Calu3 (cell line): ENCODE measurements at places on chromosomes 1 and 21. TPM values are rescaled to one million over a fixed set of nuclear protein-coding genes. Genes with fewer than 3 reads are reported as not detected.
A peak's percentile ranks its signal among the peaks of the same experiment; 100 is the strongest.

- DNase-seq: no peak
Observed at GRCh38 chr1:108114033-108114599, 86.0 kb downstream of the SLC25A24 start.

DMRTA2 gene
- 0.19 and 0.37 TPM in 2 replicates for total RNA-seq

- DNase-seq: no peak
Observed at GRCh38 chr1:116256286-116256649, 116.8 kb upstream of the ATP1A1 start.

GRCh38 chr21:44975720-44976555 lies 36.1 kb downstream of the SLX9 start:
- DNase-seq: no peak

GRCh38 chr1:159935719-159936272 lies 9.6 kb downstream of the IGSF9 start:
- DNase-seq: no peak

DNA sequence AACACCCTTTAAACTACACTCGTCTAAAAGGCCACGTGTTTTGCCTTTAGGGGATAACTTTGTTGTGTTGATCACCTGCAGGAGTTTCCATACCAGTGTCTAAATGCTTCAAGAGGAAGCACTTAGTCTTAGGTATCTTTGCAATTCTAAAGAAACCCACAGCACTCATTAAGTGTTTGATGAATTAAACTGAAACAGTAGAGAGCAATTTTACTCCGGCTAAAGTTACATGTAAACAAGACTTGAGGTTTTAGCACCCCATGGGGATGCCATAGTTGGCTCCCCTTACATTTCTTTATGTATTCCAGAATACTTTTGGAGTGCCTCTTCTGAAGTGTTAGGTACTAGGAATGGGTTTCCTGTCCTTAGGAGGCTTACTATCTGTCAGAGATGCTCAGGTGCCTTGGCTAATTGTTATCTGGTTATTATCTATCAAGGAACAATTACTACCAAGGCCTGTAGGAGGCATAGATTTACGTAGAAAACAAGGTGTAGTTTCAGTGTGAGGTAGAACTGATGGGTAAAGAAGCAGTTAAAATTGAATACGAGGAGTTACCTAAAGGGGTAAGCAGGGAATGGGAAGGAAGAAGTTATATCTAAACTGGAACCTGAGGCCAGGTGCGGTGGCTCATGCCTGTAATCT lies 176.8 kb upstream of the SAMSN1 start:
- DNase-seq: no peak

GRCh38 chr1:3857791-3858129 lies 484 bp downstream of the DFFB start:
- DNase-seq: peak; percentile 2

DNA sequence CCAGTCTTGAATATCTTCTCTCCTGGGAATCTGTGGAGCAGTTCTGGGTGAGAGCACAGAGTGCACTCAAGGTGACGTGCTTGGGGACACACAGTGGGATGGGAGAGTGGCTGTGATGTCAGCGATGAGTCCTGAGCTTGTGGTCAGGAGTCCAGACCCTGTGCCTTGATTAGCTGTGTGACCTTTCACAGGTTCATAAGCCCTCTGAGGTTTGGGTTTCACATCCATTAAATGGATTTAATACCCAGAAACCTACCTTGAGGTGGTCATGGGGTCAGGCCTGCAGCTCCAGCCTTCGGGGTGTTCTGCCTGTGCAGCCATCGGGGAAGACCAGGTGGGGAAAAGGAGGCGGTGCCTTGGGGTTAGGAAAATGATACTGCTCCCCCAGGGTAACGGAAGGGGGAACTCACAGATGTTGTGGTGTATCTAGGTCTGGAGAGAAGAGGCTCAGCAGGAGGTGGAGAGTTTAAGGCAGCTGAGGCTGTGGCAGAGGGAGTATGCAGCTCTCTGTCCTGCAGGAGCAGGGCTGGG lies 38.5 kb upstream of the ETV3 start:
- DNase-seq: no peak
